ENCODE measurements at places on chromosomes 11 and 22. TPM values are rescaled to one million over a fixed set of nuclear protein-coding genes. Genes with fewer than 3 reads are reported as not detected.

The TRIM21 gene
- 19.0 TPM for total RNA-seq

The BIRC3 gene
- total RNA-seq = 4.8 TPM

The WNT7B gene
- total RNA-seq = 17.3 TPM

The HIC2 gene
- total RNA-seq = 0.88 TPM

The MRGPRE gene
- total RNA-seq = not detected

The SCN2B gene
- total RNA-seq = not detected

The OR10AG1 gene
- total RNA-seq = not detected

DNA sequence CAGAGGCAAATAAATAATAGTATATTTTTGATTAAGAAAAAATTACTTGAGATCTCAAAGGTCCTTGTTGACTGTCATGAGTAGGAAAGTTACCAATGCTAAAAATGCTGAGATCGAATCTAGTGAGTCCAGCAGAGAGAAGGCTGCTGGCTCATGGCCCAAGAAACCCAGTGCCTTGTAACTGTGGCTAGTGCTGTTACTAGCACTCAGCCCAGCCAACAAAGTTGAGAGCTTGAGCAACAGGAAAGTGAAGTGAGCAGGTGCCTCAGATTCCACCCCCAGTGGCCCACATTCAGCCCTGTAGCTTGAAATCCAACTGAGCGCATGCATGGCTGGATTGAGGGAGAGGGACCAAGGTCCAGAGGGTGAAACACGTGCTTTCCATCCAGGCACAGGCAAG lies 398.2 kb downstream of the SHANK2 start:
- DNase-seq = no peak

DNA sequence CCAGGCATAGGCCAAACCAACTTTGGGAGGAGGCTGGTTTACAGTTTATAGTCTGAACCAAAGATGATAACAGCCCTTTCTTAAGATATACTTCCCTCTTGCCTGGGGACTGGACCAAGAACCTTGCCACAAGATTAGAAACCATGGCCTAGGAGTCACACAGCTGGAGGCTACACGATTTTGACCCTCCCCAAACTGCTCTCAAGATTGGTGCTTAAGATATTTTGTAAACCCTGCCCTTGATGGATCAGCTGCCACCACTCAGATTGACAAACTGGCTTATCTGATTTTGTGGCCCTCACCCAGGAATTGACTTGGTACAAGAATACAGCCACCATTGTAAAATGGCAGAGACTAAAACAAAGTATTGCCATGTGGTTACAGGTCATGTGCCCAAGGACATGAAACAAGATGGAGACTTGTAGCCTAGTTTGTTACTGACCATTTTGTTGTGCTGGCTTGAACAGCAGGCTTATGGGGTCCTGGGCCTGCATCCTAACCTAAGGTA lies 17.4 kb upstream of the EI24 start:
- DNase-seq = no peak

DNA sequence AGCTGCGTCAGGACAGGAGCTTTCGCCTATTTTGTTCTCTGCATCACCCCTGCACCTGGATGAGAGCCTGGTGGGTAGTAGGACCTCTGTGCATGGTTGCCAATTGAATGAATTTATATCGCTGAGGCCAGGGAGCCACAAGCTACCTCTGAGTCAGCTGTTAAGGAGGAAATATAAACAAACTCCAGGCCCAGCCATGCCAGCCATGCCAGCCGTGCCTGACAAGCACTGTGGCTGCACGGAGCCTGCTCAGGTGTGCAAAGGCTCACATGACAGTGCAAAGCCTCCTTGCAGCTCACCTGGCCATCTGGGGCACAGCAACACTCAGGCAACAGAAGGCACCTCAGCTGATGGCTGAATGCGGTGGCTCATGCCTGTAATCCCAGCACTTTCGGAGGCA lies 33.7 kb upstream of the LINC01488 start:
- peak; percentile 50 for DNase-seq

GRCh38 chr11:43267856-43268580 lies 43.8 kb upstream of the API5 start:
- DNase-seq = peak; percentile 43

- peak; percentile 37 for DNase-seq
These were observed 9.0 kb upstream of the AGBL2 start for GRCh38 chr11:47724041-47724729.

DNA sequence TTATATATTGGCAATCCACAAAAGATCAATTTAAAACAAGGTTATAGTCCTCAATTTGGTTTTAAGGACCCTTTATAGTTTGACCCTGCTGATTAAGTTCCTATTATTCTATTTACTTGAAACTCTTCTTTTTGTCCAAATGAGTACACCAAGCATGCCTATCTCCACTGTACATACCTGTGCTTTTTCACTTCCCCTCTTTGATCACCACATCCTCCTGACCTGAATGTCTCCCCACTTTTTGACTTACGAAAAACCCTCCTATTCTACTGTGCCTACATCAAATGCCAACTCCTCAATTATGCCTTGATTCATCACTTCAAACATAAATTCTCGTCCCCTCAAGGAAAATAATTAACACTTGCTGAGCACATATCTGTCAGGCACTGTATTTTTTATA lies 113.5 kb downstream of the SOX6 start:
- DNase-seq = no peak

DNA sequence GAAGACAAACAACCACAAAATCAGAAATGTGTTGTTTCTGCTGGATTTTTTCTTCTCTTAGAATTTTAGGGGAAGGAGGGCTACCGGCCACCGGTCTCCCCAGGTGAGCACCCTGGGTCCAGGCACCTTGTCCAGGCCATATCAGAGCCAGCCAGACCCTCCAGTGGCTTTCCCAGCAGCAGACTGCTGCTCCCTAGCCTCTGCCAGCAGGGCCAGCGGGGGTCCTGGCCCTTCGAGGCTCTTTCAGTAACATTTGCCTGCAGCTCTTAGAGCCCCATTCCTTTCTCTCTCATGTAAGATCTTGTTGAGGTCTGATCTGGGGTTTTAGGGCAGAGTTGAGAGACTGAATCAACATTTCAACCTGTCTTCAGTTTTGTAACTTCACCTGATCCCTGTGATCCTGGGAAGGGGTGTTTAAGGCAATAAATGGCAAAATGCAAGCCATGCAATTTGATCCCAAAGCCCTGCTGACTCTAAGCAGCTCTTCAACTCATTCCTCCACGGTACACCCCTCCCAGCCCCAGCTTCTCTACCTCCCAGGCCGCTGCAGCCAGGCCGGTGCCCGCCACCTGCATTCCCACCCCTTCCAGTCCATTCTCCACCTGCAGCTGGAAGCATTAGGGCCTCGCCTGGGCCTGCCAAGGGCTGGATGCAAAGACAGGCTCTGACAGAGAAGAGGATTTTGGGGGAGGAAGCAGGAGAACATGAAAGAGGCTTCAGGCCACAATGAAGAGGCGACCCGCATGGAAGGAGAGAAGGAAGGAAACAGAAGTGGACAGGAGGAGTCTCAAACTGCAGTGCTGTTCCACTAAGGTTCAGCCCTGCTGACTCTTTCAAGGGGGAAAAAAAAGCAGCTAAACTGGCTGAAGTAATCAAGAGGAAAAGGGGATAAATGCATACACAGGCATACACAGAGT lies 113.0 kb upstream of the FGF3 start:
- no peak for DNase-seq

- no peak for DNase-seq
These were observed 18.0 kb upstream of the BID start for GRCh38 chr22:17792299-17792698.

DNA sequence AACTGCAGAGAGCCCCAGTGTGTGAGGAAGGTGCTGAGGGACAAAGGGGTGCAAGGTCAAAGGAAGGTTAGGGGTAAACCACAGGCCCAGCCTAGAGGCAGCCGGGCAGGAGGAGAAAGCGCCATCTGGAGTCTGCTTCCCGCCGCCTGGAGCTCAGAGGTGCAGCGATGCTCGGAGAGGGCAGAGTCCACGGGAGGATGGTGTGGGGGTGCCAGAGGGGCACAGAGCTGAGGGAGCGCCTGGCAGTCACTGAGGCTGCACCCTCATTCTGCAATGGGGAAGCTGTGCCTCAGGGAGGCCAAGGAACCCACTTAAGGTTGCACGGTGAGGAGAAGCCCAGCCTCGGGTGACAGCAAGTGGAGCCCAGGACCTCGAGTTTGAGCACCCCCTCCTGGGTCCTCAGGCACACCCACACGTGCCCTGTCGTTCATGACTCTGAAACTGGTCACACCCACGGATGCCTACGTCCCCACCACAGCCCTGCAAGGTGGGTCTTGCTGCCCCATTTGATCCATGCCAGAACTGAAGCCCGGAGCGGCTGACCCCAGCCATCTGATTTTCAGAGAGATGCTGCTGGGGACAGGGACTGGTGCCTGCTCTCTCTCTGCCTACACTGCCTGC lies 1.6 kb downstream of the IL2RB start:
- no peak for DNase-seq

GRCh38 chr11:112292785-112293407 lies 32.2 kb upstream of the PLET1 start:
- peak; percentile 87 for DNase-seq

GRCh38 chr11:62579252-62579651 lies 5.6 kb upstream of the EEF1G start:
- DNase-seq = no peak

DNA sequence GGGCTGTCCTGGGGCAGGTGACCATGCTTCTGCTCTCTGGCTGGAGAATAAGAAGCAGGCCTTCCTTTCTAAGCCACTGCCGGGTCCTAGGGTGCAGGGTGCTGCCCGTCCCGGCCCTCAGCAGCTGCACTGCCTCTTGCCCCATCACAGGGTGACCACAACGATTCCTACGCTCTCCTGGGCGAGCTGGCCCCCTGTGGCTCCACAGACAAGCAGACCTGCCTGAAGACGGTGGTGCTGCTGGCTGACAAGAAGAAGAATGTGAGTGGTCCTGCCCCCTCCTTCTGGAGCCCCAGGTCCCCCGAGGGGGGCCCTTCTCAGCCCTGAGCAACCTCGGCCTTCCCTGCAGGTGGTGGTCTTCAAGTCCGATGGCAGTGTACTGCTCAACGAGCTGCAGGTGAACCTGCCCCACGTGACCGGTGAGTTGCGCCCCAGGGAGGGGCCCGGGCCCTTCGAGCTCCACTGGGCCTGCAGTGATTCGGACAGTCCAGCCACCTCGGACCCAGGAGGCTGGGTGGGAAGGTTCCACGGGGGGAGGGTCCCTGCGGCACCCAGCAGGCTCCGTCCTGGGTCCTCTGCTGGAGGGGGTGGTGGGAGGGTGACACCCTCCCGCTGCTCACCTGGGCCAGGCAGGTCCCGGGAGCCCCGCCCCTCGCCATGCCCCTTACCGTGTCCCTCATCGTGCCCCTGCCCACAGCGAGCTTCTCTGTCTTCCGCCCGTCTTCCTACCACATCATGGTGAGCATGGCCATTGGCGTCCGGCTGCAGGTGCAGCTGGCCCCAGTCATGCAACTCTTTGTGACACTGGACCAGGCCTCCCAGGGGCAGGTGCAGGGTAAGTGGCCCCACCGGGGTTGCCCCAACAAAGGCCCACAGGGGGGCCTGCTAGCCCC lies 8.3 kb downstream of the MUC2 start:
- no peak for DNase-seq

DNA sequence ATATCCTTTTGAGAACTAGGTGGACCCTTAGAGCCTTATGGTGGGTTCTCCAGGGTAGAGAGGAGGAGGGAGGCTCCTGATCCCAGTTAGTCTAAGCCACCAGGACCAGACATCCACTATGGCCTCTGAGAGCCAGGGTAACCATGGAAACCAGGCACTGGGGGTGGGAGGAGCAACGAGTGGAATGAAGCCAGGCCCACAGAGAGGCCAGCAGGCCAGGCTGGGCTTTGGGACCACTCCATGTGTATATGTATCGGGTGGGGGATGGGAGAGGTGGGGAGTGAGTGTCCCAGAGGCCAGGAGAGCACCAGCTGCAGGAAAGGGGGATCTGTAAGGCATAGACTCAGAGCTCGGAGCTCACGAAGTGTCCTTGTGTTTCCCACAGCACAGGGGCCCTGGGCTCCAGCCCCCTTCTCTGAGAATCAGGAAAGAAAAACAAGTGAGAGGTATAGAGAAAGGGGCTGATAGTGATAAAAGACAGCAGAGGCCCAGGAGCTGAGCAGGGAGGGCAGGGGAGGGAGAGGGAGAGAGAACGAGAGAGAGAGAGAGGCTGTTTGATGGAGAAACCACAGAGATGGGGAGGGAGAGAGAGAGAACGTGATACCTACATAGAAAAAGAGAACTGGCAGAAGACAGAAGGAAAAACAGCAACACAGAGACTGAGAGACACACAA lies 15.5 kb upstream of the TSPAN18 start:
- DNase-seq = no peak

DNA sequence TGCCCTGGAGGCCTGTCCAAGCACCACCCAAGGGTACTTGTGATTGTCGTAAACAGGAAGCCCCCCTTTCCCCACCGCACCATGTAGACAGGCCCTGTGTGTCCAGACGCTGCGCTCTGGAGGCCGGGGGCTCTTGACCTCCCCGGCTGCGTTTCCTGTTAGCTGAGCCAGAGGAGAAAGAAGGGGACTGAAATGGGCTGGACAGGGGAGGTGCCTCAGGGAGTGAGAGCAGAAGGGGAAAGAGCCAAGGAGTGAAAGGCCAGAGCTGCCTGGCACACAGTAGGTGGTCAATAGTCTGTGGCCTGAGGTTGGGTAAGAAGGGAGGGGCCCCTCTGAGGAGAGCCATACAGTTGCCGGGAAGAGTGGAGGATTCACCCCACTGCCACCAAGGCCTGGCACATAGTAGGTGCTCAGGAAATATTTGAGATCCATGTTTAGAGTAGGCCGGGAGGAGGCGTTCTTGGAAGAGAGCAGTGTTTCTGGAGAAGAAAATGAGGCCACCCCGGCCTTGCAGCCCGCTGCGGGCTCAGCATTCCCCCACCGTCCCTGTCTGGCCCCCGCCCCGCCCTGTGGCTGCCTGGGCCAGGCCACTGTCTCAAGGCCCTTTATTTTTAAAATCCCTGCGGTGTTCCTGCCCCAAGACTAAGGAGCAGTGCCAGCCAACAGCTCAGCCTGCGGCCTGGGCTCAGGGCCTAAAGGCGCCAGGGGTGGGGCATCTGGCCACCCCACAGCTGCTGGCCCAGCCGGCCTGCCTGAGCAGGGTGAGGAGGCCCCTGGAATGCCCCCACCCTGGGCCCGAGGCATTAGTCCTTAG lies 13.6 kb upstream of the CDC42EP1 start:
- peak; percentile 88 for DNase-seq

DNA sequence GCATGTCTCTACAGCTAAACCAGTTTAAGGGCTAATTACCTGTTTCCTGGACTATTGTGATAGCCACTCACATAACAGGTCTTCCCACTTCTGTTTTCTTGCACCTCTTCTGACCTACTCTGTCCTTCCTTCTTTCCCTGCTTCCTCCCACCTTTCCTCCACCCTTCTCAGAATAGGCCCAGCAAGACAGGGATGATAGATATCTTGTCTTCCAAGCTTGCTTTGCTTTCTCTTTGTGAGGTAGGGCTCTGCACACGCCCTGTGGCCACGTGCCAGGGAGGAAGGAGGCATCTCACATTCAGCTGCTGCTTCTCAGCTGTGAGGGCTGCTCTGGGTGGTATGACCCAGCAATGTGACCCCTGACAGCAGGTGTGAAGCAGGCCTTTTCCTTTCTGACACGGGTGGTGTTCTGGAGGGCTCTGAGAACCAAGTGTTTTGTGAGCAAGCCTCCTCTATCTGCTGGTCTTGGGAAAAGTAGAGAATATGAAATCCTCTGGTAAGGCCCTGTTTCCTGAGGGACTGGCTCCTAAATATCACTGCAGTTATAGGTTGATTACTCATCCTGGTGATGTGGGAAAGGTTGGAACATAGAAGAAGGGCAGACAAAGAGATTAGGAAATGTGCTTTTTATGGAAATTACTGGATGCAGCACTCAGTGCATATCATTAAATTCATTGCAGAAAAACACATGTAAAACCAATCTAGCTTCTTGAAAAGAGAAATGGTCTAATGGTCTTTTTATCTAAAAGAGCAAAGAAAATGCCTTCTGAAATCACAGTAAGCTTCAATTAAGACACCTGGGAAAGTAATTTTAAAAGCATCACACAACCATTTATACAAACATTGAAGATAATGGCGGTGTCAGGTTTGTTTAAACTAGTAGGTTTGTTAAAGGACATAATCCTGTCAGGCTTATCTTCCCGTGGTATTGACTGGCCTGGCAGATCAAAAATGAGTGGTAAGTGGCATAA lies 8.5 kb downstream of the AMOTL1 start:
- DNase-seq = peak; percentile 70

All from RPMI7951 (cell line).